Activated CD4-positive, alpha-beta T cell treated with anti-CD3 and anti-CD28 coated beads for 48 hours (primary cell): ENCODE measurements at places on chromosomes 12 and 14.
A peak's percentile ranks its signal among the peaks of the same experiment; 100 is the strongest.

DNA sequence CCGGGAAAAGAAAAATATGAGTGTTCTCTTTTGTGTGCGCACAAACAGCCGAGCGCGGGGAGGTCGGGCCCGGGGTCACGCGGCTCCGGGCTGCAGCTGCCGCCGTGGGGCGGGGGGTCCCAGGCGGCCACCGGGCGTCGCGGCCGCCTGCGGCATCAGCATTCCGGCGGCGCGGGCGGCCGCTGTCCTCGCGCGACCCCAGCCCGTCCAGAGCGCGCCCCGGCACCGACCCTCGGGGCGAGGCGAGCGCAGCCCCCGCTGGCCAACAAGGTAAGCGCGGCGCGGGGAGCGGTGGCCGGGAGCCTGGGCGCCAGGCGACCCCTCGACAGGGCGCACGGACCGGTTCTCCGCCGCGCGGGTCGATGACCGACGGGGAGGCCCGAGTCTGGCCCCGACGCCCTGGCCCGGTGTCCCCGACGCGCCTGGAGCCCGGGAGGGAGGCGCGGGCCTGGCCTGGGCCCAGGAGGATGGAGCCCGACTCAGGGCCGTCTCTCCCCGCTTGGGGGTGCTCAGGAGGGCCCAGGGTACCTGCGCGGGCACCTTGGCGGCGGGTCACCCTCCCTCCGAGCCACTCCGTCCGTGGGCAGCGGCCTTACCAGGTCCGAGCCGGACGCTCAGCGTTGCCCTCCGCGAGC, 103.9 kb upstream of the DIO3 start:
- no peak for DNase-seq

GRCh38 chr12:26378711-26379110, 183.3 kb downstream of the SSPN start:
- no peak for DNase-seq

DNA sequence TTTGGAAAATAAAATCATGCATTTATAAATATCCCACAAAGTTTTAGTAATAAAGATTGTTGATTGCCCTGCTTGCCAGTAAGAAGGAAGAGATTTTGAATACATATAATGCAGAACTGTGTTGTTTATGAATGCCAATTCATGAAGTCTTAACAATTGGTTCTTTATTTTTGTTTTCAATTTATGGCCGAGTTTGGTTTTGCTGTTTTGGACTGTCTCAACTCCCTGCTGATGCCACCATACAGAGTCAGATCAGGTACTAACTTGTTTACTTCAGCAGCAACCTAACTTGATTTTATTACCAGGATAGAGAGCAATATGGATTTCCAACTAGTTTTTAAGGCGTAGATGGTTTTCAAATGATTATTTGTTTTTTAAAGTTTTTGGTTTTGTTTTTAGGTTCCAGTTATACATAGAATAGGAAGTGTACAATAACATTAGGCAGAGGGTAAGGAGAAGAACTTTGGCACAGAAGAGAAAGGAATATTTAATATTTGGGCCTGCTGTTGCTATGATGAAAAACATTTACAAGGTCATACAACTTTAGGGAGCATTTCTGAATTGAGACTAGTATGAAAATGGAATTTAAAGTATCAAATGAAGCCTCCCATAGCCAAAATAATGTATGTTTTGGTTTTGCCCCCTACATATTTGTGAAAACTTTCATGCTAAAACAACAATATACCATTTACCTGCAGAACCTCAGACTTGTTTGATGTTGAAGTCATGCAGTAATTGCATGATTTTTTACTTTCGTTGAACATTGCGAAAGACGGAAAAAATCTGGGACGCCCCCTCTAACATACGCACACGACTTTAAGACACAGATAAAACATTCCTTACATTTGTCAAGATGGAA, 904 bp upstream of the FAM177A1 start:
- DNase-seq, result no peak

DNA sequence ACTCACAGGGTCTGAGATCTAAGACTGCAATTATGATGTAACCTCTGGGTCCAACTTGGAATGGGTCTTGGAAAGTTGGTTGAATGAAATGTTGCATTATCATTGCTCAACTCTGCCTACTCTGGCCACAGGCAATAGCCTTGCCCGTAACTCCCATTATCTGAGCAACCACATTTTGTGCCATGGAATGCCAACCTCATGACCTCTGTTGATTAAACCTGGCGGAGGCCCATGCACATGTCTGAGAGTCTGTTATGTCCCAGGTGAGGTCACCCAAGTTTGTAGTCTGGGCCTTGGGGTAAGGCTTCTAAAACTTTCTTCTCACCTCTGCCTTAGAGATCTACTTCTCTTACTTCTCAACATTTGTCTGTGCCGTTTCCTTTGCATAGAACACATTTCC, 140.9 kb downstream of the TBX5 start:
- DNase-seq, result no peak

- peak; percentile 27 for DNase-seq
These were observed 602 bp downstream of the CHFR start for GRCh38 chr12:132886529-132887477.

GRCh38 chr12:52210186-52210924, 18.5 kb upstream of the KRT80 start:
- DNase-seq, result no peak

DNA sequence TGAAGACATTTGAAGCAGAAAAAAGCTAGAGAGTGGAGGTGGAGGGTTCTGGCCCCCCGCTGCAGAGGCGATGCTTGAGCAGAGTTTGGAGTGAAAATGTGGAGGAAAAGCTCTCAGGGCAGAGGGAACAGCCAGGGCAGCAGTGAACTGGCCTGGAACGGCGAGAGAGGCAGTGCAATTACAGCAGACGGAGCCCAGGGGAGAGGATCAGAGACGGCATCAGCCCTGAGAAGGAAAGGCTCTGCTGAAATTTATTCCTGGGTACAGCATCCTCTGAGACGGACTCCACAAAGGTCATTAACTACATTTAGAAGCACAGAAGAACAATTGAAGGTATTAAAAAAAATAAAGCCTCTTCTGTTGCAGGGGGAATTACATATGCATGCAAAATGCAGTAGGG, 14.2 kb downstream of the STON2 start:
- DNase-seq, result no peak

DNA sequence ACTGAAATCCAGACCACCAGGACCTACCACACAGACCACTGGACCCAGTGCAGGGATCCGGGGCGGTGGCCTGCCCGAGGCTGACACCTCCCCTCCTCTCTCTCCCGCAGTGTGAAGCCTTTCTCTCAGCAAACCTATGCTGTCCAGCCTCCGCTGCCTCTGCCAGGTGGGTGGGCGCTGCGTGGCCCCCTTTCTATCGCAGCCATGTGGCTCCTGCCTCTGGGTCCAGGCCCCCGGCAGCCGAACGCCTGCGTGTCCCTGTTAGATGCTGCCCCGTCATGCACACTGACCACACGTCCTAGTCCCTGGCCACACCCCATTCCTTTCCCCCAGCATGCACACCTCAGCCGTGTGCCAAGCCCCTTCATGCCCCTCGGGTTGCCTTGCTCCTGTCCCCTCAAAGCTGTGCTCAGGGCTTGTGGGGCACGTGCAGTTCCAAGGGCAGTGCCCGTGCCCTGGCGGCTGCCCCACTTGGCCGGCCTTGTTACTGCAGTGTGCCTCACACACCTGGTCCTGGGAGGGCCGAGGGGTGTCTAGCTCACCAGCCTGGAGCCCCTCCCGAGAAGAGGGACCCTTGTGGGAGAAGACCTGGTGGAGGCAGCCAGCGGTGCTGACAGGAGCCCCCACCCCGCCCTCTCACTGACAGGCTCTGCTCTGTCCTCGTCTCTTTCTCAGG, 58.0 kb upstream of the TSPAN9 start:
- DNase-seq, result no peak
